ENCODE measurements at places on chromosomes 13 and 19. TPM values are rescaled to one million over a fixed set of nuclear protein-coding genes. Genes with fewer than 3 reads are reported as not detected.

GRCh38 chr13:88726075-88726474, 1054.9 kb downstream of the SLITRK5 start:
- H3K4me3 ChIP-seq, result no peak overlapping the region
- no peaks in the 10 kb centered on the region for H3K27me3 ChIP-seq
- DNase-seq, result no peak
- H3K36me3 ChIP-seq, result no peaks in the 10 kb centered on the region
- no peaks in the 10 kb centered on the region for H3K4me1 ChIP-seq

The KLK5 gene
- not detected for total RNA-seq

DNA sequence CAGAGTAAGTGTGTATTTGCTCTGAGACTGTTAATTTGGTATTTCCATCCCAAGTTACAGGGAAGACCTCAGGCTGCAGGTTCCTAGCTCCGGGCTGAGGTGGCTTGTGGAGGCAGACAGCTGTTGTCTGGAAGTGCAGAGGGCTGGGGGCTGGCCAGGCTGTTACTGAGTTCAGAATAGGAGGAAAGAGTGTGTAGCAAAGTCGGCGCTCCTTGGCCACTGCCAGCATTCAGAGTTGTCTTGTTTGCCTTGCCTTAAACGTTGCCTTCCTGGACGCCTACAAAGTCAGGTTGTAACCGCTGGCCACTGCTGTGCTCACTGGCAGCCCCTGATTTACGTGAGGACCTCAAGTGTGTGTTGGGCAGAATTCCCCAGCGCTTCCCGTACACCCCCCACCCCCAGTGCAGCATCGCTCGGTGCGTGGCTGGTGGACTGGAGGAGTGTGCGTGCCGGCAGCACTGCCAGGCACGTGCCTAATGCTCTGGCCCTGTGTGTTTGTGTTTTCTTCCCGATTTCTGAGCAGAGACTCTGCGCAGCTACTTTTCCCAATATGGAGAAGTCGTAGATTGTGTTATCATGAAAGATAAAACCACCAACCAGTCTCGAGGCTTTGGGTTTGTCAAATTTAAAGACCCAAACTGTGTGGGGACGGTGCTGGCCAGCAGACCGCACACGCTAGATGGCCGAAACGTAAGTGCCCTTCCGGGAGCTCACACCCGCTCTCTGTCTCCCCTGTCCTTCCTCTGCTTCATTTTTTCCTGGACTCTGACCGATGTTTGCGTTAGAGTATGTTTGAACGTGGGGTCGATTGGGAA, 10.5 kb downstream of the DAZAP1 start:
- DNase-seq, result peak; percentile 34
- no peaks in the 10 kb centered on the region for H3K4me1 ChIP-seq
- no peaks in the 10 kb centered on the region for H3K27me3 ChIP-seq
- H3K36me3 ChIP-seq, result peaks cover 26% of the 10 kb centered on the region

GRCh38 chr13:97780486-97780885, 173.0 kb upstream of the IPO5 start:
- H3K36me3 ChIP-seq, result no peaks in the 10 kb centered on the region
- H3K4me1 ChIP-seq, result no peaks in the 10 kb centered on the region
- DNase-seq, result no peak

The GPC5 gene
- total RNA-seq, result not detected

DNA sequence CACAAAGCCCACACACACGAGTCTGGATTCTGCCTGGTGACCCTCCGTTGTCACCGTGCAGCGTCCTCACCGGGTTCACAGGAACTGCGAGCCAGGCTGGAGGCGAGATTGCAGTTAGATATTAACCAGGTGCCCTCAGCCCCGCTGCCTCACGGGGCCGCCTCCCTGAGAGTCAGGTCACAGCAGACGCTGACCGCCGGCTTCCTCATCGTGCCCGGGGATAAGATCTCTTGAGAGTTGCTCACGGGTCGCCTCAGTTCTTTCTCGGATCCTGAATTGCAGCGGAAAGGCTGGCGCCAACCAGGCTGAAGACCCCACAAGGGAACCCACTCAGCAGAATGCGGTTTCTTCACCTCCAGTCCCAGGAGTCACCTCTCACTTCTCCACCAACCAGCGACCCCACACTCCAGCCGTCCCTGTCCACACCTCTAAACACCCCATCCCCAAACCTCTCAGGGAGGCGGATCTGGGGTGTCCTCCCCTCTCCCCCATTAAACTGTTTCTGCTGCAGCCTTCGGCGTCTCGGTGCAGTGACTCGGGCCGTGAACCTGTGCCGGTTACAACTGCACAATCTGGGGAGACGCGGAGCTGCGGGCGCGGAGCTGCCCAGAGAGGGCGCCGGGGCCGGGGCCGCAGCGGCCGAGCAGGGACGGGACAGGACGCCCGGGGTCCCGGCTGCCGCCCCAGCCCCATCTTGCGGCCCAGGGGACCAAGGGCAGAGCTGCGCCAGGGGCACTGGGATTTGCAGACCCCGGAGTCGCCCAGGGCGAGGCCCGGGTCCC, 591 bp downstream of the ZNF823 start:
- peak; percentile 74 for DNase-seq
- H3K36me3 ChIP-seq, result no peaks in the 10 kb centered on the region
- H3K27ac ChIP-seq, result no peak overlapping the region
- peaks cover 23% of the 10 kb centered on the region for H3K4me1 ChIP-seq

The FPR1 gene
- 5.8 TPM for total RNA-seq

The IL12RB1 gene
- total RNA-seq, result 9.6 TPM

- H3K4me3 ChIP-seq, result no peak overlapping the region
- no peak for DNase-seq
- no peak overlapping the region for H3K27ac ChIP-seq
Measured at GRCh38 chr13:67259208-67259607, 29.1 kb upstream of the PCDH9 start.

- no peaks in the 10 kb centered on the region for H3K4me1 ChIP-seq
- H3K36me3 ChIP-seq, result no peaks in the 10 kb centered on the region
- no peak overlapping the region for H3K4me3 ChIP-seq
- H3K27ac ChIP-seq, result no peak overlapping the region
- no peaks in the 10 kb centered on the region for H3K27me3 ChIP-seq
- no peak for DNase-seq
Measured at GRCh38 chr13:71046360-71047079, 820.5 kb downstream of the DACH1 start.

The WDR62 gene
- 9.4 TPM for total RNA-seq

DNA sequence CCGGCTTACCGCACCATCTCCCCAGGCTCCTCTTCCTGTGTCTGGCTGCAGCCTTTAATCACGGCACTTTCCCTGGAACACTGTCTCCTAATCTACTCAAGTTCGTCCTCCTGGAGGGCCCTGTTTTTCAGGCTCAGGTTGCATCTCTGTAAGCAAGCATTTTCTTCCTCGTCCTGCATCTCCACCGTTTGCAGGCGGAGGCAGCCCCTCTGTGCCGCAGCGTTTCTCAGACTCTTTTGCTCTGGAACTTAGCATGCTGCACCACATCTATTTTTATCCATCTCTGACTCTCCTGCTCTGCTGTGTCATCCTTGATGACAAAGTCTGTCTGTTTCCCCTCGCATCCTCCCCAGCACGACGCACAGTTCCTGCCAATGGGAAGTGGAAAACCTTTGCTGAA, 117.5 kb downstream of the ATP8A2 start:
- no peaks in the 10 kb centered on the region for H3K27me3 ChIP-seq
- DNase-seq, result no peak
- H3K4me3 ChIP-seq, result no peak overlapping the region
- H3K27ac ChIP-seq, result no peak overlapping the region
- no peaks in the 10 kb centered on the region for H3K36me3 ChIP-seq
- no peaks in the 10 kb centered on the region for H3K4me1 ChIP-seq

DNA sequence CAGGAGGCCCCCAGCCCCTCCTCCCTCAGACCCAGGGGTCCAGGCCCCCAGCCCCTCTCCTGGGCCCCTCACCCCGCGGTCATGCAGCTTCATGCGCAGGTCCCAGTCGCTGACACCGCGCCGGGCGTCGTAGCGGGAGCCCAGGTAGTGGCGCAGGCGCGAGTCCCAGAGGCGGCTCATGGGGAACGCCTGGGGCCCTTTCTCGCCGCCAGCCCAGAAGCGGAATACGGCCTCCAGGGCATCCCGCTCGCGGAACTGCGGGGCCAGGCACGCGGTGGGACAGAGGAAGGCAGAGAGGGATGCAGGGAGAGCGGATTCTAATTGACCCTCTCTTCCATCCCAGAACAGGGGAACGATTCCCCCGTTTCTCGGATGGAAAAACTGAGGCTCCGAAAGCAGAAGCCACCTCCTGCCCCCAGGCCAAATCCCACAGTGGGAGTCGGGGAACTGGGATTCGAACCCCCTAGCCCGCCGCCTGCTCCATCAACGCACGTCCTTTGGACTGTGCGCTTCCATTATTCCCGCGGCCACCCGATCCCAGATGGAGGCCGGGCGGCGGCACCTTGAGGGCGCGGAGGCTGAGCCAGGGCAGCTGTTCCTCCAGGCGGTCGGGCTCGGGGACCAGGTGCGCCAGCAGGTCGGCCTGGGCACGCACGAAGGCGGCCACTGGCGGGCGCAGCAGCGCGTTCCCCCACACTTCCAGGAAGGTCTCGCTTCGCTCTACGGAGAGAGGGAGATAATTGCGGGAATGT, 4.2 kb upstream of the TNNI3 start:
- no peak for DNase-seq
- no peak overlapping the region for H3K27ac ChIP-seq
- H3K36me3 ChIP-seq, result no peaks in the 10 kb centered on the region
- no peaks in the 10 kb centered on the region for H3K27me3 ChIP-seq
- no peak overlapping the region for H3K4me3 ChIP-seq

The PEAK3 gene
- total RNA-seq, result not detected

DNA sequence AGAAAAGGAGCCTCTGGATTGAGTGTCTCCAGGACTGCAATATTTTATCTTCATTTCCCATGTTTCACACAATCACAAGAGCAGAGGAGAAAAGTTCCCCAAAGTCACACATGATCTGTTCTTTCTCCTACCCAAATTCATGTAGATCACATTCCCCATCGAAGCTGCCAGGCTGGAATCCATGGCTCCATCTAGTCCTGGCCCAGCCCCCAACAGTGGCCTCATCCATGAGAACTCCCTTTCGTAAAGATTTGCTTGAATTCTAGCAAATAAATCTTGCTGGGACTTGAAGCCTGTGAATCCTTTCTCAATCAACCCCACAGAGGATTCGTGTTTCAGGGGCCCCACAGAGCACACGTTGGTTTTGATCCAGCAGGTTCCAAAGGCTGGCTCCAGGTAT, 109.5 kb downstream of the COL4A1 start:
- H3K4me3 ChIP-seq, result no peak overlapping the region
- no peaks in the 10 kb centered on the region for H3K36me3 ChIP-seq
- H3K4me1 ChIP-seq, result no peaks in the 10 kb centered on the region
- H3K27me3 ChIP-seq, result no peaks in the 10 kb centered on the region

The FAM83E gene
- 1.0 TPM for total RNA-seq

The BICRA gene
- total RNA-seq, result 1.0 TPM

GRCh38 chr19:21568816-21569493, 63.6 kb downstream of the ZNF429 start:
- H3K27ac ChIP-seq, result no peak overlapping the region
- H3K27me3 ChIP-seq, result no peaks in the 10 kb centered on the region
- no peaks in the 10 kb centered on the region for H3K36me3 ChIP-seq
- peak; percentile 92 for DNase-seq
- peak overlapping the region; percentile 75 for H3K4me3 ChIP-seq
- H3K4me1 ChIP-seq, result peaks cover 6% of the 10 kb centered on the region

DNA sequence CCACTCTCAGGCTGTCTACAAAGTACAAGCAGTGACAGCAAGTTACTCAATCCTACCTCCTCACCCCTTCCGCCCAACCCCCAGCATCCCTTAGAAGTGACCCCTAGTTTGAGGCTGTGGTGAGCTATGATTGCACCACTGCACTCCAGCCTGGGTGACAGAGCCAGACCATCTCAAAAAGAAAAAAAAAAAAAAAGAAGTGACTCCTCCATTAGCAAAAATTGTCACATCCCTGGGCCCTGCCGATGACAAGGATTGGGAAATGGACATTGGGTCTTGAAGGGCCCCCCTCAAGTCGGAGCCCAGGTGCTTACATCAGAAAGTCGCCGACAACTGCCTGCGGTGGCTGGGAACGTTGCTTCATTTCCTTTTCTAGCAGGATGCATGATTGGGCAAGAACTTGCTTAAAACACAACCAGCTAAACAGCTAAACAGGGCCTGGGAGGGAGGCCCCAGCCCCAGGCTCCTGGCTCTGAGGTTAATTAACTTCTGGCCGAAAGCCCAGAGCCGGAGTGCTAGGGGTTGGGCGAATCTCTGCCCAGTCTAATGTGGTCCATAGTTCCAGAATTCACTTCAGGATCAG, 15.3 kb downstream of the RAB3D start:
- no peak overlapping the region for H3K27ac ChIP-seq
- no peak overlapping the region for H3K4me3 ChIP-seq
- DNase-seq, result peak; percentile 23
- H3K27me3 ChIP-seq, result no peaks in the 10 kb centered on the region

- no peaks in the 10 kb centered on the region for H3K4me1 ChIP-seq
- no peak overlapping the region for H3K27ac ChIP-seq
- H3K27me3 ChIP-seq, result no peaks in the 10 kb centered on the region
- no peak overlapping the region for H3K4me3 ChIP-seq
- no peaks in the 10 kb centered on the region for H3K36me3 ChIP-seq
Measured at GRCh38 chr13:51000571-51001260, 91.1 kb downstream of the RNASEH2B start.

DNA sequence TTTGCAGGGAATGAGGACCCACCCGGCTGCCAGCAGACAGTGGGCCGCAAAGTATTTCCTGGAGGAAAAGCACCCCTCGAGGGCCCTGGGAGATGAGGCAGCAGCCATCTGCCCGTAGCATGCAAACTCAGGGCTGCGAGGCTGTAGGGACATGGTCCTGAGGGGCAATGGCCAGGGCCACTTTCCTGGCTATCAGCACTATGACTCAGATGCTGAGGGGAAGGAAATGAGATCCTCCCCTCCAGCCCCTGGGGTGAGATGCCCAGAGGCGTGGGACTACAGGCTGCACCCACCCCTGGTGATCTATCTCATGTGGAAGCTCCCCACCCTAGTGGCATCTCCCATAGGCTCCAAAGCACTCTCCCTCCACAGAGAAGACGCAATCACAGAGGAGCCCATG, 80.1 kb downstream of the SLC7A1 start:
- H3K27me3 ChIP-seq, result no peaks in the 10 kb centered on the region
- H3K27ac ChIP-seq, result no peak overlapping the region
- no peaks in the 10 kb centered on the region for H3K4me1 ChIP-seq
- no peak overlapping the region for H3K4me3 ChIP-seq
- no peak for DNase-seq

DNA sequence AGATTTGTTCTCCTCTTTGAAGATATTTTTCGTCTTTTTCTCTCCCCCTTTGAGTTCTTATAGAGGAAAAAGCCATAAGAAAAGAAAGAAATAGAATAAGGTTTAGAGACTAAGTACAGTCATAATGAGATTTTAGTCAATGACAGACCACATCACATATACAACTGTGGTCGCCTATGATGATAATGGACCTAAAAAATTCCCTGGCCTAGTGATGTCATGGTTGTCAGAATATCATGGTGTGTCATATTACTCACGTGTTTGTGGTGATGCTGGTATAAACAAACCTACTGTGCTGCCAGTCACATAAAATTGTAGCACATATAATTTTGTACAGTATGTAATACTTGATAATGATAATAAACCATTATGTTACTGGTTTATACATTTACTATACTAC, 1096.1 kb downstream of the OLFM4 start:
- DNase-seq, result no peak
- no peak overlapping the region for H3K4me3 ChIP-seq
- H3K27ac ChIP-seq, result no peak overlapping the region
- no peaks in the 10 kb centered on the region for H3K36me3 ChIP-seq

GRCh38 chr19:29479941-29480340, 45.9 kb upstream of the VSTM2B start:
- H3K36me3 ChIP-seq, result no peaks in the 10 kb centered on the region
- no peaks in the 10 kb centered on the region for H3K4me1 ChIP-seq
- H3K27ac ChIP-seq, result no peak overlapping the region
- DNase-seq, result no peak
- H3K27me3 ChIP-seq, result no peaks in the 10 kb centered on the region

GRCh38 chr13:37047032-37047431, 12.5 kb downstream of the SUPT20H start:
- peaks cover 35% of the 10 kb centered on the region for H3K4me1 ChIP-seq
- H3K36me3 ChIP-seq, result peaks cover 59% of the 10 kb centered on the region
- H3K4me3 ChIP-seq, result no peak overlapping the region
- peak overlapping the region; percentile 12 for H3K27ac ChIP-seq
